Dermis blood vessel endothelial cell (primary cell): ENCODE measurements at places on chromosomes 3 and 15.

- DNase-seq, result no peak
These were observed 20.7 kb upstream of the ADAMTS9 start for GRCh38 chr3:64708456-64708855.

GRCh38 chr3:15572138-15572537, 29.2 kb downstream of the HACL1 start:
- DNase-seq, result no peak

DNA sequence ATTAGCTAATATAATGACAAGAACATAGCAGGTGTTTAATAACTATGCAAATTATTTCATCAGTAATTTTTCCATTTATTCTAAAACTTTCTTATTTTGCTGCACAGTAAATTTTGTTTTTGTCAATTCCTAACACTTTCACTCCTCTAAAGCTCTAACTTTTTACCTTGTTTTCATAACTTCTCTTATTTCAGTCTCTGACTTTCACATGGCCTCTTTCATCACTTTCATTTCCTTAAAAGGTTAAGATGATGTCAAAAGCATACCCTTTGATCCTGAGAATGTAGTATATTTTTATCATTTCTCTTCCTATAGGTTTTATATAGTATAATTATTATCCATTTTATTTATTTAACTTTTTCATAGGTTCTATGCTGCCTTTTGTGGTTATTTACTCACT, 1325.8 kb upstream of the ALCAM start:
- DNase-seq, result no peak

GRCh38 chr3:142604940-142605339, 8.7 kb downstream of the PLS1 start:
- no peak for DNase-seq

DNA sequence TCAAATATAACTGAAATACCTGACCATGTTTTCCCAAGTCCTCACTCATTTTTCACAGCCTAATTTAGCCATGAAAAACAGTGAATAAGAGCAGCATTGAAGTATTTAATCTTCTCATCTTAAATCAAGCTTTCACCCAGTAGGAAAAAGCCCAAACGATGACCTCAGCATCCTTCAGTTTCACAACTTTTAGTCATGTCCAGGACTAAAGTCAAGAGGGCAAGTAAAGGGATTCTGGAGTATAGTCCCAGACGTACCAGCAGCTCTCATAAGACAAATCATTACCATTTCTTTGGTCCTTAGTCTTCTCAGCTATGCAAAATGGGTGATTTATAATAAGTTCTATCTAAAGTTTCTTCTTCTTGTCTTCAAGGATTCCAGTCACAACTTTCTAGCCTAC, 237.3 kb downstream of the IL5RA start:
- DNase-seq, result no peak

DNA sequence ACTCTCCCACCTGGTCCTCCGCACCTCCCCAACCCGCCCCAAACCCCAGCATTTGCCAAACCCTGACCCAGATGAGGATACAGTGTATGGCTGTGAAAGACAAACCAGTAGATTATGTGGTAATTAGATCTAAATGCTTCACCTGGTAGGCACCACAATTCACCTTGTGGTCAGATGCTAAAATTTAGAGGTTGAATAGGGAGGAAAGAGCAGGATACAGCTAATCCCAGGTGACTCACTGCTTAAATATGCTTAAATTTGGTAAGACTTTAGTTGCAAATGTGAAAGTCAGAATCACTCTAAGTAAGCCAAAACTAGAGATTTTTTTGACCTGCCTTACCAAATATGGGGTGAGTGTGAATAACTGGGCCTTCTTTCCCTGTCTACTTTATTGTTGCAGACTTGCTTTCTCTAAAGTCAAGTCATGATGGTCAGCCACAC, 105.5 kb downstream of the MME start:
- no peak for DNase-seq

- DNase-seq, result no peak
These were observed 249.1 kb downstream of the CTNNB1 start for GRCh38 chr3:41448396-41448795.
